DMS153 (cell line): ENCODE measurements at places on chromosomes 5 and 9.

- DNase-seq: no peak
Observed at GRCh38 chr5:135214897-135215616, 181.0 kb upstream of the PITX1 start.

DNA sequence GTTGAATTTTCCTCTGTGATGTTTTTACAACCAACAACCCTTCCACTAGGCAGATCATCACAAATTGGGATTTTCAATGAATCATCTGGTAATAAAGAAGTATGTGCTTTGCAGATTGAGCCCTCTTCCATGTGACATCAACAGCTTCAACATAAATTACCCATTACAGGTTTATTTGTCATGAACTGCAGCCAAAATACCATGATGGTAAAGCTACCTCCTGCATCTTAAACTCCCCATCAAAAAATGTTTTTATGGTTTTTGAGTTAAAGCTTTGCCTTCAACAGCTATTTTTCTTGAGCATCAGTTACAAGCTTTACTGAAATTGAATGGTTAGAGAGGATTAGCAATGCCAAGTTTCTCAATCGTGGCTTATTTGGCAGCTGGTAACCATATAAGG, 211.4 kb upstream of the TUSC1 start:
- DNase-seq: no peak

- DNase-seq: no peak
Observed at GRCh38 chr9:15294604-15295003, 12.4 kb downstream of the TTC39B start.

GRCh38 chr9:93098236-93098946, 2.4 kb downstream of the CARD19 start:
- DNase-seq: no peak

DNA sequence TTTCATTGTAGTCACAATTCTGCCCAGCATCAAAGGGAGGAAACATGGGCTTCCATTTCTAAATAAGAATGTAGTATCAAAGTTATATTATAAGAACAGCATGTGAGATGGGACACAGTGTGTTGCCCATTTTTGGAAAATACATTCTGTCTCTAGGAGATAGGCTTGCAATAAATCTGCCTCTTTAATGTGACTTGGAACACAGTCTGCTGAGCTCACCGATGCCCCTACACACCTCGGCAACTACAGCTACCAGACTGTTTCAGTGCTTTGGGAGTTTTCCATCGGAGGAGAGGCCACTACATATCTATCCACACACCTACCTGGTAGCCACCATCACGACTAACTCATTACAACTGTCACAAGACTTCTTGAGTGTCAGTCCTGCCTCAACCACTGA, 18.9 kb upstream of the FCHO2 start:
- DNase-seq: no peak

DNA sequence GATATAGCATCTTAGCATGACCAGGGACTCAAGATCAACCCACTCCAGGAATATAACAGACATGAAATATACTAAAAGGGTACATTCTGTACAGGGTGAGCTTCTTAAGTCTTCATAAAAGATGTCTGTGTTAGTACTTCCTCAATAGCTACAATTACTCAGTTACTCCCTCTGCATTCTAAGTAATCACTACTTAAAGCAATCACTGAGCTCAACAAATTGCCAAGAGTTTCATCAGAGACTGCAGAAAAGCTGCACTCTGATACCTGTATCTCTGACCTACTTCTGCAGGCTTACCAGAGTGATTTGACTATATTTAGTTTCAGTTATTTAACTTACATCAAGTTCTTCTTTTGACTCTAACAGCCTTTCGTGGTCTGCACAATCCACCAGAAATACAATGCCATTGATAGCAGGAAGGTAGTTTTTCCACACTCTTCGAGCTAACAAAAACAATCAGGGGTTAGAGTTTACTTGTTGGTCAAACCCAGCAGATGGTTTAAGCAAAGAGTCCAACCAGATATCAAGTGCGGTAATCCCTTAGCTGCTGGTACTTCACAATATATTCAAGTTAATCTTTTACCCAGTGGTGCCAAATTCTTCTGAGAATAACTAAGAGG, 23.3 kb downstream of the SAR1B start:
- DNase-seq: no peak

DNA sequence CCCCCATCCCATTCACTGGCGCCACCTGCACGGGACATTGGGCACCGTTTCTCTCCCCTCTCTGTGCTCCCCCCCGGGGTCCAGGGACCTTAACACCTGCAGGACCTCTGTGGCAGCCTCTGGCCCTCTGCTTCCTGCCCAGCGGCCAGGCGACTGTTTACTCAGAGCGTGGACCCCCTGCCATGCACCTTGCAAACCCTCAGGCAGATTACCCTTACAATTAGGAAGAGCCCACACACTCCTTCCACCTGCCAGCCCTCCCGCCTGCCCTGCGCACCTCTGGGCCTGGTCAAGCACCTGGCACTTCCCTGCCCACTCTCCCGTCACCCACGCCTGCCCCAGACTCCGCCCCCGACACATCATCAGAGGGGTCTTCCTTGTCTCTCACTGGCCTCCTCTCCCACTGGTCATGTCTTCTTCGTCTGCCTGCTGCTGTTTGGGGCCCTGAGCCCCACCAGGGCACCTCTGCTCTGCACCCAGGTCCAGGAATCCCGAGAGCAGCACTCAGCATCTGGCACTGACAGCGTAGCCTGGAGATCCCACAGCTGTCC, 281.3 kb upstream of the IRX4 start:
- DNase-seq: no peak

DNA sequence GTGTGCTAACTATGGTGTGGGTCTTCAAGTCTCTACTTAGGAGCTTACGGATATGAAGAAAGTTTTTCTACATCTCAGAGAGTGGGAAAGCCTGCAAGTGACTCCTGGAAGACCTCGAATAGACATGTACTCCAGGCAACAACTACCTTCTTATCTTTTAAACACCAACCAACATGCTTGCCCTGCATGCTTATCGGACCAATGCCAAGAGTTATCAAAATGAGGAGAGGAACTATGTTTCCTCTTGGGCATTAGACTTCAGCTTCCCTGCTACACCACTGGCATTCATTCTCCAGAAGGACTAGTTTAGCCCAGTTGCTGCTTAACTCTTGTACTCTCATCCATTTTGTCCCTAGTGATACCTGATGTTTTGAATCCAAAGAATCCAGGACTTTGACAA, 74.7 kb upstream of the MAN2A1 start:
- no peak for DNase-seq
